ENCODE measurements at places on chromosomes 13 and 19.

DNA sequence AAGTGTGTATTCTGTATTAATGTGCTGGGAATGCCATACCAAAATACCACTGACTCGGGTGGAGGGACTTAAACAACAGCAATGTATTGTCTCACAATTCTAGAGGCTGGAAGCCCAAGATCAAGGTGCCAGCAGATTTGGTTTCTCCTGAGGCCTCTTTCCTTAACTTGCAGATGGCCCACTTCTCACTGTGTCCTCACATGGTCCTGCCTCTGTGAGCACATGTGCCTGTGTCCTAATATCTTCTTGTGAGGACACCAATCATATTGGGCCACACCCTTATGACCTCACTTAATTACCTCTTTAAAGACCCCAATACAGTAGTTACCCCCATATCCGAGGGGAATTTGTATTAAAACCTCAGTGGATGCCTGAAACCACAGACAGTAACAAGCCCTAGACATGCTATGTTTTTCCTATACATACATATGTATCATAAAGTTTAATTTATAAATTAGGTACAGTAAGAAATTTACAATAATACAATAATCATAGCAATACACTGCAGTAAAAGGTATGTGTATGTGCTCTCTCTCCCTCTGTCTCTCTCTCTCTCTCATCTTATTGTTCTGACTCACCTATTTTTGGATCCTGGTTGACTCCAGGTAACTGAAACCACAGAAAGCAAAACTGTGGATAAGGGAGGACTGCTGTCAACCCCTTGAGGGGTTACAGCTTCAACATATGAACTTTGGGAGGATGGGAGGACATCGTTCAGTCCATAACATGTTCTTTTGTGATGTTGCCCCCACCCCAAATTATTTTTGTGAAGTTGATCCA is 174.3 kb downstream of the IRS2 start:
- no peak for DNase-seq

DNA sequence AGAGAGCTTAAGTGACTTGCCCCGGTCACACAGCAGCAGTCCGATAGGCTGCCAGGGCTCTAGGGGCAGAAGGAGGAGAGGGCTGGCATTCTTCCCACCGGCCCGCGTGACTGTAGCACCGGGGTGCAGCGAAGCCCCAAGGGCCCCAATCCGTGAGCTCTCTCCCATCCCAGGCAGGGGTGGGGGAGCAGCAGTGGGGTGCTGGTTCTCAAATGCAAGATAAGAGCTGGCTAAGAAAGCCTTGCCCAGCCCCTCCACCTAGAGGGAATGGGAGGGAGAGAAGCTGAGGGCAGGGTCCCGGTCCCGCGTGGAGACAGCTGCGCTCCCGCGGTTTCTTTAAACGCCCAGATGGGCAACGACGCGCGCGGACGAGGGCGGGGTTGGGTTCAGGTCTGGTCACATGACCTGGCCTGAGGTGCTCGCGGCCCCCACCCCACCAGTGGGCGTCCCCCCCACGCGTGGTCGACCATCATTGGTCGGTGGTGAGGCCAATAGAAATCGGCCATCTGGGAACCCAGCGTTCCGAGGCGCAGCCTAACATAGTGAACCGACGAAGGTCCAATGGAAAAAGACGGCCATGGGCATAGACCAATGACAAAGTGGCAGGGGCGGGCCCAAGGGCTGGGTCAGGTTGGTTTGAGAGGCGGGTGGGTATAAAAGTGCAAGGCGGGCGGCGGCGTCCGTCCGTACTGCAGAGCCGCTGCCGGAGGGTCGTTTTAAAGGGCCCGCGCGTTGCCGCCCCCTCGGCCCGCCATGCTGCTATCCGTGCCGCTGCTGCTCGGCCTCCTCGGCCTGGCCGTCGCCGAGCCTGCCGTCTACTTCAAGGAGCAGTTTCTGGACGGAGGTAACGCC is at the start of gene CALR:
TSS of gene CALR (plus strand) at position 683 of the 852 bp plus-strand sequence. CDS start at position 754, 71 bp downstream.
- DNase-seq = peak; percentile 100

DNA sequence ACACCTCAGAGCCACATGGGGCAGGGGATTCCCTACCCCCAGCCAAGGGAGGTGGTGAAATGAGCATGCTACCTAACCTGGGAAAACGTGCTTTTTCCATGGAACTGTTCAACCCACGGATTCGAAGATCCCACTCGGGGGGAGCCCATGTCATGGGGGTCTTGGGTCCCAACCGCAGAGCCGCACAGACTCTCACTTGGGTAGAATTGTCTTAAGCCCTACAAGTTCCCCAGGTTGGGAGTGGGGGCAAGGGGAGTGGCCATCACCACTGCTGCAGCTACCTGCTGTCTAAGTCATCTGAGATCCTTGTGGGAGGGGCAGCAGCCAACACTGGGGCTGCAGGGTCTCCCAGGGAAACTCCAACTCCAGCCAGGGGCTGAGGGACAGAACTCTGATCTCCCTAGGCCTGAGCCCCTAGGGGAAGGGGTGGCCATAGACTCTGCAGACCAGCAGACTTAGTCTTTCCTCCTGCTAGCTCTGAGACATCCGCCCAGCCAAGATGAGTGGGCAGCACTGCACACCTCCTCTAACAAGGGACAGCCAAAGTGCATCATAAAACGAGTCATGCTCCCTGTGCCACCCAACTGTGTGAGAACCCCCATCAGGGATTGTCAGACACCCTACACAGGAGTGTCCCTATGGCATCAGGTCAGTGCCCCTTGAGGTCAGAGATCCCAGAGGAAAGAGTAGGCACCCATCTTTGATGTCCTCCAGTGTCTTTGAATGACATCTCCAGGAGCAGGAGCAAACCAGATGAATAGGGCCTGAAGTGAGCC is 610.4 kb upstream of the SLITRK6 start:
- DNase-seq = no peak

DNA sequence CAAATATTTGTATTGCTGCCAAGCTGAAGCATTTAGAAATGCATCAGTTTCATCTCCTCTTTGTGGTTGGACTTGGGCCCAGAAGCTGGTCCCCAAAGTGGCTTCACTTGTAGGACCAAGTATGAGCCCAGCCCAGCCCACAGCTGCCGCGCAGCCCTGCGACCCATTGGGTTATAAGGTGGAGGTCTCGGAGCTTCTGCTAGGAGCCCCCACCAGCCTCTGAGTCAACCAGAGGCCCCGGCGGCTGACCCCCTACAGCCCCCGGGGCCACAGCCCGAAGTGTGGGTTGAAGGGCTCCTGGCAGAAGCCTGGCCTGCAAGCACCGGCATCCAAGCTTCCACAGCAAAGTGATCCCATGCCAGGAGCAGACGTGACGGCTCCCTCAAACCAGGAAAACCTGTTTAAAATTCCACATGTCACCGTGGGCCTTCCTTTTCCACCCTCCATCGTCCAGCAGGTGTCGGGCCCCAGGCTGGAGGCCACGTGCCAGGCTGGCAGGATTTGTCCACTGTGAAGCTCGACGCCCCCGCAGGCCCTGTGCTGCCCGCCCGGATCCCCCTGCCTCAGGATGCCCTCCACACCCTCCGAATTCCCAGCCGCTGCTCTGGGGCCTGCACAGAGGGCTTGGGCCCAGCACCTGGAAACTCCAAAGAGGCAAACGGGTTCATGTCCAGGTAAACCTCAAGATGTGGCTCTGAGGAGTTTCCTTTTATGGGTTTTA is 54.7 kb downstream of the C13orf46 start:
- no peak for DNase-seq

DNA sequence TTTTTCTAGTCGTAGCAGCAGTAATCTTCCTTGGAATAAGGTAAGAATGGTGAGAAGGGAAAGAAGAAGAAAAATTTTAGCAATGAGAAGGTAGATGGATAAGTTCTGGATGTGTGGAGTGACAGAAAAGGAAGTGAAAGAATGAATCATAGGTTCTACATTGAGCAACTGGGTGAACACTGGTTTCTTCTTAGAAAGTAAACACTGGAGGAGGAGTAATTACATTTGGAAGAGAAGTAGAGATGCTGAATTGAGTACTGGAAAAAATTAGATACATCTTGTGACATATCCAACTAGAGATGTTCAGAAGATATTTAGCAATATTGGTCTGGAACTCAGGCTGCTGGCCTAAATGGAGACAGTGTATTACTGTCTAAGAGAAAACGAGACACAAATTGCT is 148.5 kb downstream of the GPC5 start:
- DNase-seq = no peak

DNA sequence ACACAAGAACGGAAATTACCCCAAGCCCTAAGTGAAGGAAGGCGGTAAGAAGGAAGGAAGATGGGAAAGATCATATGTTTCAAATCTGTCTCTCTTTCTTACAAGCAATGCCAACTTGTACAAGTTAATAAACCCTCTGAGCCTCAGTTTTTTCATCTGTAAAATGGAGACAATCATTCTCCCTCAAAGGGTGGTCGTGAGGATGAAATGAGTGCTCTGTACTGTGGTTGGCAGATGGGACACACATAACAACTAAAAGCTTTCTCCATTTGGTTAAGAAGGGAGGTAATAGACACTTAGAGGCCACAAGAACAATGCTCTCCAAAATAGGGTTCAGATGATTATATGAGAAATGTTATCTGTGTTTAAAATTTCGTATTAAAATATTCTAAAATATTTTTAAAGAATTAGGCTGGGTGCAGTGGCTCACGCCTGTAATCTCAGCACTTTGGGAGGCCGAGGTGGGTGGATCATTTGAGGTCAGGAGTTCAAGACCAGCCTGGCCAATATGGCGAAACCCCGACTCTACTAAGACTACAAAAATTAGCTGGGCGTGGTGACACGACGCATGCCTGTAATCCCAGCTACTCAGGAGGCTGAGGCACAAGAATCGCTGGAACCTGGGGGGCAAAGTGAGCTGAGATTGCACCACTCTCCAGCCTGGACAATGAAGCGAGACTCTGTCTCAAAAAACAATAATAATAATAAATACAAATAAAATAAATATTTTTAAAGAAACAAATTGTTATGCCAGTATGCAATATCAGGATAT is 89.7 kb downstream of the STARD13 start:
- DNase-seq = no peak

DNA sequence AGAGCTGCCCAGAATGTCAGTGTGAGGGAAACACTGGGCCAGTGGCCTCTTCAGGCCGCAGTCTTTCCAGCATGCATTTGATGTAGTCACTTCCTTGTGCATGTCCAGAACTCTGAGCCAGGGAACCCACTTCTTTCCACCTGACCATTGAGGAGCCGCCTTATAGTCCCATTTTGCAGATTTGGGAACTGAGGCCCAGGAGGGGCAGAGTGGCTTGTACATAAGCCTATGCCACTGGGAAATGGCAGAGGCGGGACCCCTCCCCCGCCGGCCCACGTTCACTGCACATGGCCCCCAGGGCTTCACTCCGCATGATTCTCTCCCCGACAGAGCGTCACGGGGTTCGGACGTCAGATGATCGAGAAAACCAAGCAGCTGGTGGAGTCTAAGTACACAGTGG is 5.6 kb upstream of the SPIB start:
- DNase-seq = no peak

- DNase-seq = no peak
These were observed 30.1 kb downstream of the GSX1 start for GRCh38 chr13:27822258-27822872.

GRCh38 chr13:31846961-31847752 is 107.8 kb downstream of the RXFP2 start:
- DNase-seq = no peak

- DNase-seq = peak; percentile 33
These were observed 59.6 kb downstream of the PDS5B start for GRCh38 chr13:32645854-32646253.

DNA sequence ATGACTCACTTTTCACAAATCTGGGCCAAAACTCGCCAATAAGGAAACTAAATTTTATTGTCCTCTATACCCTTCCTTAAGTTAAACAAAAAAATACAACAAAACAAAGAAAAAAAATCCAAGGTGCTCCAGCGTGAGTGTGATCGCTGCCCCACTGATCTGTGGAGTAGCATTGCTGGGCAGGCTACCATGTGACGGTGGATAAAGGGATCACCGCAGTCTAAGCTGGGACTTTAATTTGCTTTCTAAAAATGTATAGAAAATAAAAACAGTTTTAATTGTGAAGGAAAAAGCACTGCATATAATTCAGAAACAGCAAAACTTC is 92.9 kb downstream of the FLT1 start:
- DNase-seq = no peak

- DNase-seq = no peak
These were observed 1173.1 kb downstream of the UQCRFS1 start for GRCh38 chr19:28039677-28040381.

- no peak for DNase-seq
These were observed 31.2 kb downstream of the ZNF536 start for GRCh38 chr19:30403203-30403985.

DNA sequence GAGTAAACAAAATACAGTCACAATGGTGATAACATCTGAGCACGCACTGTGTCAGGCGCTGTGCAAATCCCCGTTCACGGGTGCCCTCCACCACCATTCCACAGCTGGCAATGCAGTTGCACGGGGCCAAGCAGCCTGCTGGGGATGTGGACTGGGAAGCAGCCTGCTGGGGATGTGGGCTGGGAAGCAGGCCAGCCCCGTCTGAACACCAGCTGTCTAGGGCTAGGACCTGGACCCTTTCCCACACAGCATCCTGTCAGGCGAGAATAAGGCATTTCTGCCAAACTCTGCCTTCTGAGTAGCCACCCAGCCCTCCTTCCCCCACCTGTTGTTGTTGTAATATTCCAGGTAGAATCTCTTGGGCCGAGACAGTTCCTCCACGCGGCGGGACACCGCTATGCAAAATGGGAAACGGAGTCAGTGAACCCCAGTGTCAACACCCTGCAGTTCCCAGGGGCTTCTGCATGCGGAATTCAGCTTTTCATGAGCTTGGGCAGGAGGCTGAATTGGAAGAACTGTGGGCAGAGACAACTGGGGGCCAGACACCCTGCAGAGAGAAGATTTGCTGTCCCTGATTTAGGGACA is 27.8 kb upstream of the MIER2 start:
- DNase-seq = no peak
